HL-60 (cell line): ENCODE measurements at places on chromosomes 7 and 10.

- DNase-seq = no peak
Observed at GRCh38 chr10:123868038-123869019, 23.3 kb downstream of the CPXM2 start.

DNA sequence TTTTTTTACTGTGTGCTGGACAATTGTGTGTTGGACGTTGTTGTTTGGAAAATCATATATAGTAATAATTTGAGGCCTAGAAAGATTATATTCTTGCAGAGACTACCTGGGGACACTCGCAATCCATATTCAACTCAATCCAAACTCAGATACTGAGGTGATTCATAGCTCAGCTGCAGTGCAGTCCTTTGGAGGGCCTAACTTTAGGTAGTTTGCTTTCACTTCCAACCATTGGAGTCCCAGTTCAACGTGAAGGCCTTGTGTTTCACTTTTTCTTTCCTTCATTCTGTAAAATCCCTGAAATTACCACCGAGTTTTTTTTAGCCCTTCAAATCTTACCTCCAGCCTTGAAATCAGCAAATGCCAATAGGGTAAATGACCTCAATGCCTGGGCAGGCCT, 32.3 kb downstream of the ATRNL1 start:
- no peak for DNase-seq

GRCh38 chr7:73834626-73835191, 3.9 kb downstream of the CLDN4 start:
- DNase-seq = no peak

GRCh38 chr7:152937282-152937681, 177.7 kb downstream of the ACTR3B start:
- no peak for DNase-seq

DNA sequence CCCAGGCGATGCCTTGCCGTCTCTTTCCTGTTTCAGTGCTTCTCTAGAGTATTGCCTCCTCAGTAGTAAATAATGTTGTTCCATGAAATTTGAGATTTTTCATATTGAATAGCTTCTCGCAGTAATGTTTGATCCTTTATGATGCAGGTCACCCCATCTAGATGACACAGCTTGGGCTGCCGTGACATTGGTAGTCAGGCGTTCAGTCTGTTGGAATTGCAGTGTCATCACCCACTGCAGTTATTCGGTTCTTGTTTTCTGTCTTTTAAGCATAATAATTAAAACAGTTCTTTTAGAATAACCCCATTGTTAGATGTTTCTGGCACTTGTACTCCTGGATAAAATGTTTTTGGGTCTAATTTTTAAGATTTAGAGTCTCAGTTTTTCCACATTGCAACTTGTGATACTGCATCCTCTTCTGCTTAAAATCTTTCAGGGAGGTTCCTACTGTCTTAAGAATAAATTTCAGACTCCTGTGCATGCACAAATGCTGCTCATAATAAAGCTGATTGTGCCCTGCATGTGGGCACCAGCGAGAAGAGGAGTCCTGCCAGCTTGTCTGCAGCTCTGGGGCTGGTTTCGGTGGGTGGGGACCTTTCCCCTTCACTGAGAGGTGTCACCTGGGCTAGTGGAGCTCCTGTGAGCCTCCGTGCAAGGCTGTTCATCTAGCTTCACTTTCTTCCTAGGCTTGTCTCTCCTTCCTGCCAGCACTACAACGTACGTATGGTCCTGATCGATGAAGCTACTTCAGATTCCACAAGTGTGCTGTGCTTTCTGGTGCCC, 44.8 kb downstream of the SDK1 start:
- no peak for DNase-seq

DNA sequence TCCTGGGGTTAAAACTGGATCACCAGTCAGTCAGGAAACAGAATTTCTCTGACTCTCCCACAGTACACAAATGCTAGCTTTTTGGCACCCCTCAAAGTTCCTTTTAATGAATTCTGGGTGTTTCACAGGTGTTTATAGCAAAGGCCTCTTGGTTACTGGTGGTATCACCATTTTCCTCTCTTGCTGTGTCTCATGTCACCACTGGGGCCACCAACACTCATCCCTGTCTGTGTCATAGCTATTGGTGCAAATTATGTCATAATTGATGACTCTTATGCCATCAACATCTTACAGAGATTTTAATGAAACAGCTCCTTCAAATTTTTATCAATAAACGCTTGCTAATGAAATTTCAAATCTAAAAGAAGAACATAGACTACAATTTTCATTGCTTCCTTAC, 27.7 kb upstream of the OSBPL3 start:
- no peak for DNase-seq

GRCh38 chr7:106023369-106024322, 60.6 kb downstream of the CDHR3 start:
- DNase-seq = no peak
